ENCODE measurements at places on chromosomes 11 and 22. TPM values are rescaled to one million over a fixed set of nuclear protein-coding genes. Genes with fewer than 3 reads are reported as not detected.

GRCh38 chr11:12862696-12863469, 146.2 kb upstream of the RASSF10 start:
- peak; percentile 85 for DNase-seq

DNA sequence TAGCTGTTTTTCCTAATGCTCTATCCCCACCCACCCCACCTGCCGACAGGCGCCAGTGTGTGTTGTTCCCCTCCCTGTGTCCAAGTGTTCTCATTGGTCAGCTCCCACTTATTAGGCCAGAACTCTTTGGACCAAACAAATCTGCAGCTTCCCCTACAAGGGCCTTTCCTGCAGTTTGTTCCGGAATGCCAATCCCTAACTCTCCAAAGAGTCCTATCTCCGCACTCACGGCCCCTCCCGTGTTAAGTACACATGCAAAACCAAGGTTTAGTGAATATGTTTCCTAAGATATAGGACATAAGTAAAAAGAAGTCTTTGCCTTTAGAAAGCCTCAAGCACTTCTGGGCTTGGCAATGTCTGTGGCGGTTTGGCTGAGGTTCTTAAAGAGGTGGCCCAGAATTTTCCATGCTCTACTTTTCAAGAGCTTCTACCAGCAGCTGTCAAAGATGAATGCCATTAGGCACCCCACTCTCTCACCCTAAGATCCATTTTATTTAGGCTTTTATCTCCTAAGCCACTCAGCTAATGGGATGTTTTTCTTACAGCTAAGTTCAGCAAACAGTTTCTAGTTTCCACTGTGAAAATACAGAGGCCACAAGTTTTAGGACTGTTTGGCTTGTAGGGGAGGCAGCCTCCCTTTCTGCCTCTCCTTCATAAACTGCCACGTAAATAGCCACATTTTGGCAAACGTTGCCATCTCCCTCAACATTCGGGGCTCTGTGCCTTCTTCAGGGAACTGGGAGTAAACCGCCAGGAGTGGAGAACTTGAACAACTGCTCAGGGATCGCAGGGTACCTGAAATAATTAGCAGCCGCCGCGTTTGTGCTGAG, 1.6 kb downstream of the CD59 start:
- DNase-seq = peak; percentile 77

GRCh38 chr11:10935015-10935559, 77.2 kb upstream of the ZBED5 start:
- DNase-seq = no peak

GRCh38 chr11:128717516-128717915, 23.6 kb downstream of the FLI1 start:
- no peak for DNase-seq

DNA sequence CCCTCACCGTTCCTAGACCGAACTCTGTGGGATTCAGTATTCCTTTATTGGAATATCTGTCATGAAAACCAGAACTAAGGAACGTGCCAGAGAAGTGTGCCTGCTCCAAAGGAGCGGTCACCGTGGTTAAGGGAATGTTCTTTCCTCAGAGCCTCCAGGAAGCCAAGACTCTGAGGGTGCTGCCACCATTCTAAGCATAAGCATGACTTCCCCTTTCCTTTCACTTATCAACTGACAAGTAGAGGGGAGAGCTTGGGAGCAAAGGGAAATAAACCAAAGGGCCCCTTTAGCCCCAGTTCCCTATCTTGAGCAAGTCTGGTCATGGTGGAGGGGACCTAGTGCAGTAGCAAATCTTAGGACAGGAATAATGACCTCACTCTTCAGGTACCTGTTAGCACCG, 26.8 kb downstream of the CTR9 start:
- peak; percentile 25 for DNase-seq

DNA sequence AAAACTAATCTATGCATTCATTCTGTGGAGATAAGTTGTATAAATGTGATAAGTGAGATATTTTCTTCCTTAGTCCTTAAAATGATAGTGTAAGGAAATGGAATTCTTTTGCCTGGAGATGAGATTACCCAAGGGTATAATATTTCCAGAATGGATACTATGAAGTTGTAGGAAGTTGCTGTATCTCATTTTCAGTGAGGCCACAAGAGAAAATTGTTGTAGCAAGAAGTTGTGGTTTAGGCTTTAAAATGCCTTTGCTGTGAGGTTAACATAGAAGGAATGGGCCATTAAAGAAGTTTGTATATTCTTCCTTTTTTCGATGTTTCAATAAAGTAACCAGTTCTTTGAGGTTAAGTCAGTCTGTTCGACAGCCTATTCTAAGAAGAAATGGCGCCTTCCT, 50.7 kb upstream of the LIN7C start:
- no peak for DNase-seq

The OTUB1 gene
- 5.5 TPM for total RNA-seq

The ARHGAP20 gene
- total RNA-seq = 20.0 TPM

Measured in fibroblast of the aortic adventitia (primary cell).